ENCODE measurements at places on chromosomes 5 and 9. TPM values are rescaled to one million over a fixed set of nuclear protein-coding genes. Genes with fewer than 3 reads are reported as not detected.

GRCh38 chr9:104143550-104143910, 49.4 kb downstream of the SMC2 start:
- DNase-seq = no peak

DNA sequence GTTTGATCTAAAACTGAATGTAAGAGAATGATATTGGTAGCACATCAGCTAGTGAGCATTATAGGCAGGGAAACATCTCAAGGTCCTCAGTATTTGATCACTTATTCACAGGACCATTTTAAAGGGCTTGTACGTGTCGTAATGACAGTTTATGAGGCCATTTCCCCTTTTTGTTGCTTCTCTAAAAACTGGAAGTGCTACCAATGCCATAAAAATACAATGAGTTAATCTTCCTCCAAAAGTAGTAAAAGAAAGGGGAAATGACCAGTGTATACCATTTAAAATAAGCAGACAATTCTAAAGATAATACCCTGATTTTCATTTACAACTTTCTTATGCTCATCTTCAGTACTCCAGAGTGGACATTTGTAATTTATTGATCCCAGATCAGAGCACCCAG, 285.8 kb upstream of the PCSK5 start:
- DNase-seq = no peak

The AGXT2 gene
- not detected for total RNA-seq

DNA sequence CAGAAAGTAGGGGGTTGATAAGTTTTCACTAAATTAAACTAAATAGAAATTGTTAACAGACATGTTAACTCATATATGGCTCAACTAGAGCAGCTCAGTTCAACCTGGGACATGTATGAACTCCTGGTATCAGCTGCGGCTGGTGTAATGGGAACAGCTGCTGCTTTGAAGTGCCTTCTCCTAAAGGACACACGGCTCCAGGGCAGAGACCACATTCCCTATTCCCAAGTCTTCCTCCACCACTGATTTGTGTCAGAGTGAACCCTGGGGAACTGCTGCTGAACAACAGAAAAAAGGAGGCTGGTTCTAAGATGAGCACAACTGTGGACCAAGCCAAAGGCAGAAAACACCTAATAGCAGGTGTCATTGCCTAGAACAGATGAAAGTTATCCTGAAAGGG, 71.1 kb downstream of the MAPKAP1 start:
- no peak for DNase-seq

GRCh38 chr9:71524996-71525580, 243.2 kb downstream of the CEMIP2 start:
- DNase-seq = no peak

The C9orf50 gene
- total RNA-seq = not detected

- DNase-seq = no peak
Measured at GRCh38 chr5:170518277-170518676, 14.5 kb downstream of the KCNIP1 start.

DNA sequence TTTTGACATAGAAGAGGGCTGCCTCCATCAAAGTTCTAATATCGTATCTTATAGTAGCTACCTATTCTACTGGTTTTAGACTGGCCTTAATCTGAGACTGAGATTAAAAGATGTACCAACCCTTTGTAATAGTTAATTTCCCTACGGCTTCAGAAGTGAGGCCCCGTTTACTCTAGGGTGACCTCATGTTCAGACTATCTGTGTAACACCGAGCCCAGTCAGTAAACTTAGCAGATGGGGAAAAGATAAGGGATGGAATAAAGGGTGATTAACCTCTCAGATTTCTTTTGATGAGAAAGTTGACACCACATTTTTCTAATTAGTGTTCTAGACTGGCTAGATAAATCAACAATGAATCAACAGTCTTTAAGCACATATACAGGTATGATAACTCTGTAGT, 283.1 kb downstream of the KCTD16 start:
- no peak for DNase-seq

- no peak for DNase-seq
Measured at GRCh38 chr9:123358181-123358905, 2.3 kb downstream of the CRB2 start.

The NDST1 gene
- 10.9 TPM for total RNA-seq

The PLPP7 gene
- total RNA-seq = 7.4 TPM
